CD8-positive, alpha-beta memory T cell (primary cell): ENCODE measurements at places on chromosomes 16 and 17.
A peak's percentile ranks its signal among the peaks of the same experiment; 100 is the strongest.

DNA sequence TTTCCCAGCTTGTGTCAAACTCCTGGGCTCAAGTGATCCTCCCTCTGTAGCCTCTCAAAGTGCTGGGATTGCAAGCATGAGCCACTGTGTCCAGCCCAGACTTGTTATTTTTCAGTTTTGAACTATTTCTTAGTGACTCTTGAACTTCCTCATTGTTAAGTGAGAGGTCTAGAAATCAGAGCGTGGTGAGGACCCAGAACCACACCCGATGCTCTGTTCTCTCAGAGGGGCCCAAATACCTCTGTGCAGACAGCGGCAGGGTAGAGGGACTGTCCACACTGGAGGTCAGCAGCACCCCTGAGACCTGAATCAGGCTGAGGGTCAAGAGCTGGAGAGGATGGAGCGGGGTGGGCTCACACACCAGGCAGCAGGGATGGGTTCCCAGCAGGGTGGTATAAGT lies 47.7 kb upstream of the MEAK7 start:
- DNase-seq, result no peak

DNA sequence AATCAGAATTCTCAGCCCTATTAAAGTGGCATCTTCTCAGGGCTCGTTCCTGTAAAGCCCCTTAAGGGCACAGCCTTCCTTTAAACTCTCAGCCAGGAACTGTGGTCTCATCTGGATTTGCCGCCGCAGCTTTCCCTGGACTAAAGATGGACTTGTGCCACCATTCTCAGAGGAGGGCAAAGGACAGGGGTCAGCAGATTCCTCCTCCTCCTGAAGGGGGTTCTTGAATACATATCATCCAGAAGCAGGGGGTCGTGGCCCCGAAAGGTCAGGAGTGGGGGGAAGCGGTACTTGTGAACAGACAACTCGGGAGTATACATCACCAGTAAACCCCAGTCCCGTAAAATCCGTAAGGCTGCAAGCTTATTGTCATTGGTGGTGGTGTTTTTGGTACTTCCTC lies 174.8 kb downstream of the RPTOR start:
- no peak for DNase-seq

DNA sequence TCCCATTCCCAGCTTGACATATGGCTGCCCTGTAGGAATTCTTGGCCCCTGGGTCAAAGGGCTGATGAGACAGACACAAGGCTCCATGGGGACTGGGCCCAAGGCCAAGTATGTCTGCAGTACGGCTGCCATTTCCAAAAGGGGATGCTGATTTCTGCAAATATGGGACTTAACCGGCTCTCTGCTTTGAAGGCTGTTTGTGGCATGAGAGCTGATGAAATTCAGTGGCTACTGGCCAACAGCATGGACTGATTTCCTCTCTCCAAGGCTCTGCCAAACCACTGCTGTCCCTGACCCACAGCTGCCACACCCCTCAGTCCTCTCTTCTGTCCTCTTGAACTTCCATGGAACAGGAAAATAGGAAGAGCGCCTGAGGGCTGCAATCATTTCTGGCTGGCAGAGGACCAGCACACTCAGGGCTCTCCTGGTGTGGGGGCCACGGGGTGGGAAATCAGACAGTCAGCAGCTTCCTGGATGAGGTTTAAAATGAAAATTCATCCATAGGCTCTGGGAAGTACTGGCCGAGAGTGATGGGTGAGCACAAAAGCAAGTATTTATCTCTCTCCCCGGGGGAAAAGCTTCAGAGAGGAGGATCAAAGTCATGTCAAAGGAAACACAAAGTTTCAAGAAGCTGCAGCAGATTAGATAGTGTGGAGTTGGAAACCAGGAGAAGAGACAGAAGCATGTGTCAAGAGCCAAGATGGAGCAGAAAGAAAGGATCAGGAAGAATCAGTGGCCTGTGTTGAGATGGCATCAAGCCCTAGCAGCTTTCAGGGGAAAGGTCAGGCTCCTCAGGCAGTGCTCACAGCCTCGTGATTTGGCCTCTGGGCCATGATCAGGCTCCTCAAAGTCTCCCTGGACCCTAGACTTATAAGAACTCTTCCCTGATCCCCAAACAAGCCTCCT lies 64.1 kb upstream of the SREBF1 start:
- DNase-seq, result no peak

DNA sequence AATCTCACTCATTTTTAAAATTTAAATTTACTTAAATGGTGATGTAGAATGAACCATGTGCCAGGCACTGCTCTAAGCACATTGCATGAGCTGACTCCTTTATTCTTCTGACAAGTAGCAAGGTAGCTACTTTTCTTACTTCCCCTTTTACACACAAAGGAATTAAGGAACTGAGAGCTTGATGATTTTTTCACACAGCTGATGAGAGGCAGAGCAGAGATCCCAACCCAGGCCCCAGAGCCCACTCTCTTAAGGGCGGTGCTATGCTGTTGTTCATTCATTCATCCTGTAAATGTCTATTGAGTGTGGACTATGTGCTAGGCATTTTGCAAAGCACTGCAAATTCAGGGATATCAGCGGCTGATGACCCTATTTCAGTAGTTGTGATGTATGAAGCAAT lies 17.9 kb downstream of the SEC14L5 start:
- DNase-seq, result no peak

- peak; percentile 39 for DNase-seq
Observed at GRCh38 chr16:720447-720989, 428 bp upstream of the ANTKMT start.

DNA sequence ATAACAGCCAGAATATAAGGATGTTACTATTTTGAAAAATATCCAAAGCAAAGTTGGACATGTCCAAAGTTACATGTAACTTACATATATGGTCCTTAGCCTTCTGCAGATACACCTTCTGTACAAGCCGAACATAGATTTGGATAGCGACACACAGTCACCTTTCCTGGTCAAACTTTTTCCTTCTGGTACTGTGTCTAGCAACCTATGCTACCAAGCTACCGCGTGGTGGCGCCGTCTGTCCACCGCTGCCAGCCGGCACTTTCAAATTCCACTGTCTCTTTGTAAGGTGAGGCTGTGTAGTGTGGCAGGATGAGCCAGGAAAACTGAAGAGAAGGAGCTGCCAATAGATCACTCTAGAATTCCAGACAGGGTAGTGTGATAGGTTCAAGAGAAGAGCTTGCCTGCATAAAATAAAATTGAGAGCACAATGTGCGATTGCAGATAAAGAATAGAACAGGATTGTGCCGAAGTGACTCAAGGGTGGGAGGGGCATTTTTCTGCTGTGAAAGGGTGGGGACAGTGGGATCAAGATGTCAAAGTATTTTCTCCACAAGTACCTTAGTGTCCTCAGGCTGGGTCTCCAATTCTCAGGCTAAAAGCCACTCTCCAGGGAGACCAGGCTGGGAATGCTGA lies 366.9 kb downstream of the SLC39A11 start:
- DNase-seq, result peak; percentile 23

DNA sequence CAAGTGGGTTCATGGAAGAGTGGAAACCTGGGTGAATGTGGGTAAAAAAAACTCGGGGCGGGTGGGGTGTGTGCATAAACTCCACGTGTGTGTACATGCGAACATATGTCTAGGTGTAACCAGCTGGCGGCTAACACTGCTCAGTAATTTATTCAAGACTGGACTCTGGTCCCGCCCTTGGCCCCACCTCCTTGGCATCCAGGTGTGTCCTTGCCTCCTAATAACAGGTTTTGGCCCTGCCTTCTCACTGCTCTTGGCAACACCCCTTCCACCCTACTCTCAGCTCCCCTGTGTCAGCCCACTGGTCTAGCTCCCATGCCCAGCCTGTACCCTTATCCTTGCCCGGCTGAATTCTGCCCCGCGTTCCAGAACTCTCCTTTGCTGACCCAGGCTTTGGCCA lies 8.3 kb downstream of the FLII start:
- no peak for DNase-seq

GRCh38 chr17:75539967-75540729 lies 14.7 kb downstream of the LLGL2 start:
- DNase-seq, result no peak

DNA sequence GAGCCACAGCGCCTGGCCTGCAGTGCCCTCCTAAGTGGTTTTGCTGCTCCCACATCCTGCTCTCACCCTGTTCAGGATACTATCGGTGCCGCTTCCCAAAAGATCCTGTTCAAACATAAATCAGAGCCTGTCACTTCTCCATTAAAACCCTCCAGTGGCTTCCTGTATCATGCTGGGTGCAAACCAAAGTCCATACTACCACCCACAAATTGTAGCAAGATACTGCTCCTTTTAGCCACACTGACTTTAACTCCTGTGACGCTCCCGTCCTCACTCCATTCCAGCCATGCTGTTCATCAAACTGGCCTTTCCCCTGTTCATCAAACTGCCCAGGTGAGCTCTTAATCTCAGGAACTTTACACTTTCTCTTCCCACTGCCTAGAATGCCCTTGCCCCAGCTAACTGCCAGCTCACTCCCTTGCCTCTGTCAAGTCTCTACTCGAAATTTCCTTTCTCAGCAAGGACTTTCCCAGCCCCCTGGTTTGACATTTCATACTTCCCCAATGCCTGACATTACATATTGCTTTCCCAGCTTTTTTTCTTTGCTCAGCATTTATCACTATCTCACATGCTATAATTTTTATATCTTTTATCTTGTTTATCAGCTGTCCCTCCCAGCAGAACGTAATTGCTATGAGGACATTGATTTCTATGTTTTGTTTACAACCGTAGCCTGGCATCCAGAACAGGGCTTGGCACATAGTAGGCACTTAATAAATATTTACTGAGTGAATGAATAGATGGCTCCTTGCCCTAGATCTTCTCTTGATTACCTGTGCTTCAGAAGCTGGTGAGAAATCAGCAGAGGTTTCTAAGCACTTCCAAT lies 44.3 kb upstream of the SMURF2 start:
- no peak for DNase-seq

GRCh38 chr16:84144209-84144858 lies 643 bp downstream of the HSDL1 start:
- peak; percentile 66 for DNase-seq

GRCh38 chr16:57810197-57811031 lies 8.1 kb upstream of the KIFC3 start:
- DNase-seq, result peak; percentile 78

DNA sequence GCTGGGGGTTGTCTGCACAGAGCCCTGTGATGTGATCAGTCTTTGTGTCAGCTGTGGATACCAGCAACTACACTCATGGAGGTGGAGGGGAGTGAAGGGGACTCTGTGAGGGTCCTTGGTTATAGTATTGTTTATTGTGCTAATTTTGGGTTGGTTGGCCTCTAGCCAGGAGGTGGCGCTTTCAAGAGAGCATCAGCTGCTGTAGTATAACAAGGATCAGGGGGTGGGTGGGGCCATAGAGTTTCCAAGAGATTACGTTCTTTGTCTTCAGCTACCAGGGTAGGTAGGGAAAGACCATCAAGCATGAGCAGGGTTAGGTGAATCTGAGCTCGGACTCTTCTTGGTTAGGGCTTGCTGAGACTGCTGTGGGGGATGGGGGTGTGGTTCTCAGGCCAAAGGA lies 97.1 kb upstream of the HS3ST3A1 start:
- DNase-seq, result no peak

DNA sequence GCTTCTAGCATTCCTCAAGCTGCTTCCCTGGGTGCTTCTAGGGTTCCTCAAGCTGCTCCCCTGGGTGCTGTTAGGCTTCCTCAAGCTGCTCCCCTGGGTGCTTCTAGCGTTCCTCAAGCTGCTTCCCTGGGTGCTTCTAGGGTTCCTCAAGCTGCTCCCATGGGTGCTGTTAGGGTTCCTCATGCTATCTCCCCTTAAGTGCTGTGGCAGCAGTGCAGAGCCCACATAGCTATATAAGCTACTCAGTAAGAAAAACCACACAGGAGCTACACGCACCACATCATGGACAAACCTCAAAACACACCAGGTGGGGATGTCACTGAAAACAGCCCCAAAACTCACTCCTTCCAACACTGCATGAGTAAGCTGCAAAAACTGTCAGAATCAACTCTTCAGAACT lies 35.2 kb downstream of the ANKRD11 start:
- DNase-seq, result no peak

GRCh38 chr16:87996962-87997880 lies 46.0 kb downstream of the BANP start:
- no peak for DNase-seq

DNA sequence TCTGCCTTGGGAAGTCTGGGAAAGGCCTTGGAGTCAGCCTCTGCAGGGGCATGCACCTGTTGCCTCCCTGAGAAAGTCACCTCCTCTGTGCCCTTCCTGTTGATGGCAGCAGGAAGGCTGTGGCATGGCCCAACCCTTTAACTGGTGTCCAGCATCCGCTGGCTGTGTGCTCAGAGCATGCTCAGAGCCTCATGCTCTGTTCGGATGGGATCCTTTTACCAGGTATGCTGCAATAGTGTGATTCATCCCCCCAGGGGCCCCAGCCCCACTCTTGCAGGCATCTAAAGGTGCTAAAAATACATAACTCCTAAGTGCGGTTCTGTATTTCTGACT lies 24.9 kb downstream of the KLHL36 start:
- DNase-seq, result no peak

- DNase-seq, result no peak
Observed at GRCh38 chr16:77514500-77515220, 79.8 kb upstream of the ADAMTS18 start.

DNA sequence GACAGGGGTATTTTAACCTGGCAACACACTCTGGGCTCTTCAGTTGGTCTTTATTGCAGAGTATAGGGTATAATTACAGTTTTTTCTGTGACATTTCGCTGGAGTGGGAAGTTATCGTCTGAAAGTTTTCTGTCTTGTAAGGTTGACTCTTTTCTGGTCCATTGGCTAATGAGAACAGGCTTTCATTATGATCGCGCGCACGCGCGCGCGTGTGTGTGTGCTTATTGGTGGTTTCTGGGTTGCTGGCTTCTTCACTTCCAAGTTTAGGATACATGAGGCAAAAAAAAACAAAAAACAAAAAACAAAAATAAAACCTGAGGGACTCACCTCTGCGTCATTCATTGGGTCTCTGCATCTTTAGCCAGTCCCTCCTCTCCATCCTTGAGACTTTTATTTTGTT lies 68.7 kb upstream of the MYOCD start:
- DNase-seq, result no peak

DNA sequence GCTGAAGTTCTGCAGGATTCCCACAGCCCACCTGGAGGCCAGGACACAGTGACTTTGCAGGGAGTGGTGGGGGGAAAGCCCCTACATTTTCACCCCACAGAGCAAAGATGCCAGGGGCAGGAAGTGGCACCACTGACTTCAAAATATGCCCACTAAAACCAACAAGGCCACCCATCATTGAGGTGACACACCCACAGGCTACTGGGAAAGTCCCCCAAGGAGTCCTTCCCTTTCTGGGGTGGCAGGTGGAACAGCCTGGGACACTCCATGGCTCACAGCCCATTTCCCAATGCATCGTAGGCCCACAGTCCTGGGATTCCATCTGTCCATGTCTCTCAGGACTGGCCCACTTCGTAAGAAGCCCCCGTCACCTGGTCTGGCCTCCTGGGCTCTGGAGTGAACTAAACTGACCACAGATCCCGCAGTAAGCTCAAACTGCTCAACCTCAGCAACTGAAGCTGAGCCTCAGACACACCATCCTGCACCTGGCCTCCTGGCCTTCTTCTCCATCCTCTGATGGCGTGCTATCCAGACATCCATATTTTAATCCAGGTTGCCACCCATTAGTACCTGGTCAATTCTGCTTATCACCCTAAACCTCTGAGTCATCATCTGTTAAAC lies 7.5 kb upstream of the CCL1 start:
- DNase-seq, result no peak
